GM23338 (cell line): ENCODE measurements at places on chromosomes 6 and 20. TPM values are rescaled to one million over a fixed set of nuclear protein-coding genes. Genes with fewer than 3 reads are reported as not detected.
A peak's percentile ranks its signal among the peaks of the same experiment; 100 is the strongest.

- DNase-seq, result no peak
These were observed 114.8 kb downstream of the MOXD1 start for GRCh38 chr6:132286298-132287019.

DNA sequence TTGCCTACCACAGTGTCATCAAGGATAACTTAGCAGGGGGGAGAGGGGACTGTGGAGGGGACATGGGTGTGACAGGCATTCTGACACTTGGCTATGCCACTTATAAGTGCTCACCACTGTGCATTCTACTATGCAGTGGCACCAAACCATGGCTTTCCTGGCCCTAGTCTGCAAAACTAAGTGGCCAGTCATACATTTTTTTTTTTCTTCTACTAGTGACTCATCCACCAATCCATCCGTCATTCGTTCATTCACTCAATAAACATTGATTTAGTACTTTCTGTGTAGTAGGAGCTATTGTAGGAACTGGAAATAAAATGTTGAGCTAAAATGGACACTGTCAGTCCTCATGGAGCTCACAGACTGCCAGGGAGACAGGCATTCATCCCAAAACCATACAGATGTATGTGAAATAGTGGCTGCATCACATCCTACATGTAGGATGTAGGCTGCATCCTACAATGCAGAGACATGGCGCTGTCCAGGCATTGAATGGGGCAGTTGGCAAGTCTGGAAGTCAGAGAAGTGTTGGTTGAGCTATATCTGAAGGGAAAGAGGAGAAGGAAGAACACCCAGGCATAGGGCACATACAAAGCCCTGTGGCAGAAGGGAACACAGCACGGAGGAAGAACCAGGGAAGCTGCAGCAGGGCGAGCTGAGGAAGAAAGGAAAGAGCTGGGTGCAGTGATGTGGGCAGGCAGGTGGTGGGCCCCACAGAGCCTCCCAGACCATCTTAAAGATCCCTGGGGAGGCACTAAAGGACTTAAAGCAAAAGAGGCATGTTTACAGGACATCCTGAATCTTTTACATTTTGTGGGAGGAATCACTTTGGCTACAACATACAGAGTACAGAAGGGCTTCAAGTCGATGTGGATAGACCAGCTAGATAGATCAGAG is 224.4 kb downstream of the UST start:
- no peak for DNase-seq

UBE2C gene
- 198 and 247 TPM in 2 replicates for total RNA-seq

GRCh38 chr20:381581-382290 is 1.2 kb downstream of the TRIB3 start:
- peak; percentile 56 for DNase-seq

DNA sequence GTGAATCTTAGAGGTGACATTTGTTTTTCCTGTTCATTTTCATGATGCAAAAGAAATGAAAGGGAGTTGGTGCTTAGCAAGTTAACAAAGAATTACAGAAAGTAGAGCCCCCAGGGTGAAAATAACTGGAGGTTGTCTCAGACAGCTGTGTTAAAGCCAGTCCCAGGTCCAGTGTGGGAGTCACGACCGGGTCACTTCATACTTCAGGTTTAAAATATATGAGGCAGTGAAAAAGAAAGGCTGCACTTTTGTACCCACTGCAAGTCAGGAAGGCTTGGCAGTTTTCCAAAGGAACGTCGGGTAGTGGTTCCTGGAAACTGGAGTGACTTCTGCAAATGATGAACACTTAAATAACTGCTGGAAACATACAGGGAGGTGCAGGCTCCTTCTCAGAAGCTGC is 91.5 kb upstream of the THBS2 start:
- DNase-seq, result no peak

LBP gene
- 0.10 and 0.35 TPM in 2 replicates for total RNA-seq

ADGB gene
- not detected in 2 replicates for total RNA-seq

- DNase-seq, result no peak
These were observed 68.7 kb downstream of the PLAGL1 start for GRCh38 chr6:143939364-143939763.

GRCh38 chr6:105112577-105112976 is 67.2 kb downstream of the POPDC3 start:
- DNase-seq, result peak; percentile 44
